Right kidney (tissue), 9 donors: ENCODE measurements at places on chromosomes 12 and 14.

GRCh38 chr14:90490720-90491050 lies 93.9 kb downstream of the CALM1 start:
- DNase-seq = no peak

DNA sequence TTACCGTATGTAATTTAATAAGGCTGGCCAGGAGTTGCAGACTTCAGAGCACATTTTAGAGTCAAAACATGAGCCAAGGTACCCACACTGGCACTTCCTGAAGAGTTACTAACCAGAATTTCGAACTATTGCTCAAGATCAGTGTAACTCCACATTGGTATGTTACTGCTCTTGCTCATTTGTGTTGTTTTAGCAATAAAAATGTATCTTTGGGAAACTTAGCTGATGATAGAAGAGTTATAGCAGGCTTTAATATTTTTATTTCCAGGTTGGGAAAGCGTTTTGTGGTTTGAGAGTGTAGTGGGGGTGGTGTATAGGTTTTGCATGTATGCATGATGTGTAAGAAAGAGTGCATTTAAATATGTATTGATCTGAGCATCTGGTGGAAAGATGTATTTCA lies 96.6 kb downstream of the SCN8A start:
- DNase-seq = no peak

DNA sequence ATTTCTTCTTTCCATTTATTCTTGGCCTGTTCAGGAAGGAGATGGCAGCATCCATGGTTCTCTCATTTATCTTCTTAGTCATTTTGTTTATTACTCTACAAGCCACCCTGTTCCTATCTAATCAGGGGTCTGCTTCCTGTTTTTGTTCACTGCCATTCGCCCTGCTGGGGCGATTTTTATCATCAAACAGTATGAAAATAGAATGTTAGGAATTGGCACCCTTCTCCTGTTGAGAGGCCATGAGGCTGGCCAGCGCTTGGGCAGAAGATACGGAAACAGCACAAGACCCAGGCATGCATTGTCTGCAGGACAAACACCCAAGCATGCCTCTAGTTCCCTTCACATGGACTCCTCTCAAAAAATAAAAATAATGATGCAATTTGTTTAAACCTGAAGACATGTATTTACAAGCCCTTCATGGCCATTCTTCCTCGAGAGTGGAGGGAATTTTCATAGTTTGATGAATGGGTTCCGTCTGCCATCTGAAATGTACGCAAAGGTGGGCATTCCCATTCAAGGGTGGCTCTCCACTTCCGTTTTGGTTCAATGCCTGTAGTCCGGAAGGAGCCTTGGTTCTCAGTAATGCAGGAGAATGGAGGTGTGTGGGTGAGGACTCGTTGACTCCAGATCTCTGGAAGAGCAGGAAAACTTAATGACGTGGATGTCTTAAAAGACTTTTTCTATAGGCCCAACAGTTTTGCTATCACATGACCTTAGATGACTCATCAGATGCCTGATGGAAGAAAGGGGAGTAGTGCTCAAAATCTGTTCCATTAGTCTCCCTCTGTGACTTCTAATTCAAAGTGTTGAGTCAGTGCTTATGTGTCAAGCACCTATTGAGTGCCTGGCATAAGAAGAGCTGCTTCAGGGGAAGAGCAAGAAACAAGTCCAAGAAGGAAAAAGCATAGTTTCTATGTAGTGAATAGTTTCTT lies 252.4 kb upstream of the TBX3 start:
- no peak for DNase-seq

DNA sequence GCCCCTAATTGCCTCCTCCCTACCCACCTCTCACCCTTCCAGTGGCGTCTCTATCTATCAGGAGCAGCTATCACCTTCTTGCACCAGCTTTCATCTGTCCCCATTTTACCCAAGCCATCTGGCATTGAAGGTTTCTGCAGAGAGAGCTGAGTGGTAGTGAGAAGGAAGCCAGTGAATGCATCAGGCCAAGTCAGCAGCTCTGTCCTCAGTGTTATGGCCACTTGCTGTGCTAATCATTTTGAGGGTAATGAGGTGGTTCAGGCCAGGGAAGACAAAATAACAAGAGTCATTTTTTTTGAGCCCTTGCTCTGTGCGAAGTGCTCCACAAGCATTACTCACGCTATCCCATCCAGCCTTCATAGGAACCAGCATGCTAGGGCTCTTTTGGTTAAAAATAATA lies 164.7 kb downstream of the SUDS3 start:
- DNase-seq = no peak

DNA sequence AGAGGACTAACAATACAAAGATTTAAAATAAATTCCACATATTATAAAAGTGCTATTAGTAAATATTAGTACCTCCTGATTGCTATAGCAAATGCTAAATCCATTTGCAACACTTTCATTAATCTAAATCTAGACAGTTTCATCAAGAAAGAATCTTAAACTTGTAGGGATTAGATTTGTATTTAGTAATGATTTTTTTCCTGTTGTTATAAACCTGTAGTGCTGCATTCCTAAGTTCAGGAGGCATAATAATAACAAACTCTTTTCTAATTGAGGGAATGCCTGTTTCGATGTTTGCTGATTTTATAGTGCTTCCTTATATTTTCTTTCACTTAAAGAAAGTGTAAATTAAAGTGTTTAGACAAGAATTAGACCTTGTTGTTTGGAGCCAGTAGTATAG lies 166.1 kb downstream of the FOXA1 start:
- DNase-seq = no peak

- no peak for DNase-seq
Measured at GRCh38 chr12:14919455-14919854, 18.9 kb downstream of the ERP27 start.

DNA sequence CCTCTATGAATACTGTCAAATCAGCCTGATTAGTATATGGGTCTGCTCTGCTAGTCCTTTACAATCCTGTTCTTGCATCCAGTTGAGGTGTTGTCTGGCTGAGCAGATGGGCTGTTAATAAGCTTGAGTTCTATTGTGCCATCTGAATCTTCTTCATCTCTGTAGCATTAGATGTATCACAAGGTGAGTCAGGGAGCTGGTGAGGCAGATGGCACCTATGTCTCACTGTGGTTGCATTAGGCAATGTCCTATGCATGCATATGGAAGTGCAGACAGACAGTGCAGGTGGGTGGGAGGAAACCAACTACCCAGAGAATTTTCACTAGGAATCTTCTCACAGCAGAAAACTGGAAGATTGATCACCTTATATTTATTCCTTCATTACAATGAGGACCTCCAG lies 165.7 kb upstream of the STXBP6 start:
- DNase-seq = no peak

- no peak for DNase-seq
Measured at GRCh38 chr14:40345334-40345733, 913.1 kb upstream of the FBXO33 start.

DNA sequence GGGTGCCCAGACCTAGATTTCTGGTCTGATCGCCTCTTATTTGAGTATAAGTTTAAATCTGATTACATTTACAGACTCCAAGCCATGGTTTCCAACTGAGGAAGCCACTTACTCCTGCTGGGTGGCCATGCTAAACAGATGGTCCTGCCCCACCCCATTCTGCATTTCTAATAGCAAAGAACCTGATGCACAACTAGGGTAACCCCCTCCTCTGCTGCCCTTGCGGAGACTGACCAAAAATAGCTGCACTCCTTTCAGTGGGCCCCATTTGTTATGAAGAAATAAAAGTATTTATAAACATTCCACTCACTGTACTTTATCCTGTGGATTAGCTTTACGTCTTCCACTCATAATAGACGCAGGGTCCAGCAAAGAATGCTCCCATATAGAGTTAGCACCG lies 6.8 kb downstream of the GIT2 start:
- no peak for DNase-seq

- no peak for DNase-seq
Measured at GRCh38 chr12:49377386-49377785, 10.1 kb downstream of the SPATS2 start.

DNA sequence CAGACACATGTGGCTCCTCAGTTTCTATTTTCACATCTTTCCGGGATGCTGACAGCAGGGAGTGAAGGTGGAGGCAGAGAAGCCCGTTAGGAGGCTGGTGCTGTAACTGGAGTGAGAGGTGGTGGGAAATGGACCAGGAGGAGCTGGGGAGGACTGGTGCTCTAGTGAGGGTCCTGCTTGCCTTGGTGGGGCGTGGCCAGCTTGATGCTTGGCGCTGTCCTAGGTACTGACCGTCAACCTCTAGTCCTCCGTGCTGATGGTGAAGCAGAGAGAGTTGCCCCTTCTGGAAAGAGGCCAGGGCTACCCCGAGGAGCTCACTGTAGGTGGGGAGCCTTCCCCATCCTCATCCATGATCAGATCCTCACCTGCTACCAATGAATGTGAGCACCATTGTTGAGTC lies 1.4 kb downstream of the TRMT61A start:
- peak; percentile 31 for DNase-seq

- DNase-seq = no peak
Measured at GRCh38 chr14:25259470-25259869, 209.5 kb upstream of the STXBP6 start.

GRCh38 chr12:11576104-11576503 lies 73.4 kb upstream of the ETV6 start:
- DNase-seq = no peak

GRCh38 chr14:32724867-32725471 lies 213.7 kb upstream of the NPAS3 start:
- DNase-seq = peak; percentile 7

DNA sequence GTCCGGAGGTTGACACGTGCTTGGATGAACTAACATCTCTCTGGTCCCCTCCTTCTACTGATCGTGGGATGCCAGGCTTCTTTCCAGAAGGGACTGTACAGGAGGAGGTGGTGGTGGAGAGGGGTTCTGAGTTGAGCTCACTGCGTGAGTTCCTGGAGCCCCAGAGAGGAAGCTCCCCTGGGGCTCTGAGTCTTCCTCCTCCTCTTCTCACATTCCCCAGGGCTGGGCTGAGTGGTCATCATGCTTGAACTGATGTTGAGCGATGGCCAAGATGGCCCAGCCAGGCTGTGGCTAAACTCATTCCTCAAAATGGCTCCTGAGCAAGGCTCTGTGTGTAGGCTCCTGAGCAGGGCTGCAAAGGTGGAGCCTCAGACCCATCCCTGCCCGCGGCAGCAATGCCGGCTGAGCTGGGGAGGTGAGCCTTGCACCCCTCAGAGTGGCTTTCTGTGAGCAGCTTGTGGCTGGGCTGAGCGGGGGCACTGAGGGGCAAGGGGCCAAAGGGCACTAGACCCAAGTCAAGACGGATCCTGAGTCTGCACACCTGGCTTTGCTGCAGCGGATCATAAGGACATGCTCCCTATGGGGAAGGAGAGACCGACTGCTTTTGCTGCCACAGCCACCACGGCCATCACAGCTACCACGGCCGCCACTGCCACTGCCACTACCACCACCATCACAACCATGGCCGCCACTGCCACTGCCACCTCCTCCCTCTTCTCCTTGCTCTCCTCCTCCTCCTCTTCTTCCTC lies 35.4 kb downstream of the MEG3 start:
- no peak for DNase-seq

DNA sequence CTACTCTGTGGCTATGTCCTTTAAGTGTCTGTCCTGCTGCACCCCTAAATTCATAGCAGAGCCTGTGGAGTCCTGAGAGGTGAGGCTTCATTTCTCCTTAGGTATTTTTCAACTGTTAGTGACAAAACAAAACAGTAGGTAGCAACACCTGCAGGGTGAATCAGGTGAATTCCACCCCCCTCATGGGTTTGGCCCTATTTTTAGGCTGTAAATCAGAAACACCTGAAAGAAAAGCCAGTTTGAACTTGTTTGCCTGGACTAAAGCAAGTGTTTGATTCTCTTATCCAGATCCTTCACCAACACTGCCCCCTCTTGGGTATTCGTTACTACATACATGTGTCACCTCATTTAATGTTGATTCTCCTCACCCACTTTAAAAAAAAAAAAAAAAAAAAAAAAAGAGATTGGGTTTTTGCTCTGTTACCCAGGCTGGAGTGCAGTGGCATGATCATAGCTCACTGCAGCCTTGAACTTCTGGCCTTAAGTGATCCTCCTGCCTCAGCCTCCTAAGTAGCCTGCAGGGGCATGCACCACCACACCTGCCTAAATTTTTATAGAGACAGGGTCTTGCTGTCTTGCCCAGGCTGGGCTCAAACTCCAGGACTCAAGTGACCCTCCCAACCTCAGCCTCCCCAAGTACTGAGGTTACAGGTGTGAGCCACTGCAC lies 10.3 kb downstream of the TBPL2 start:
- DNase-seq = no peak

GRCh38 chr12:114918535-114919233 lies 234.7 kb upstream of the TBX3 start:
- DNase-seq = no peak

DNA sequence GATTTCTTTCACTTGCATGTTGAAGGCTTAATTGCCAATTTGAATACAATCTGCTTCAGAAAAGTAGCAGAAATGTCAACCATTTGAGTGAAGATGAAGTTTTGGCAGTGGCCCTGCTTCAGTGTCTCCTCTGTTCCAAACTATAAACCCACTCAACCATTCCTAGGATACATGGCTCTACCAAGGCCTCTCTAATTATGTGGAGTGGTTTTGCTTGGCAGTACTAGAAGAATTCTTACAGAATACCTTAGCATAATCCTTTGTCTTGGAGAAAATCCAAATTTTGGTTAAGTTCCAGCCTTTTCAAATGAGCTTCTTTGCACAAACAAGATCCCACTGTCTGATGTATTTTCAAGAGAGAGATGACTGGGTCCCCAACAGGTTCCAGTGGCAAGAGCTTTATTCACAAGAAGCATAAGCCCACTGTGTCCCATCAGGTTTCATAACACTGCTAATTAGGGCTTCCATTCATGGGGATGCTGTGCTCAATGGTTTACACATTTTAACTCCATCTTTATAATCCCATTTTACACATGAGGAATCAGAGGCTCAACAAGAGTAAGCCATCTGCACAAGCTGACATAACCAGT lies 234.5 kb downstream of the IPO8 start:
- DNase-seq = no peak

- no peak for DNase-seq
Measured at GRCh38 chr14:74846968-74847665, 28.8 kb downstream of the PROX2 start.

DNA sequence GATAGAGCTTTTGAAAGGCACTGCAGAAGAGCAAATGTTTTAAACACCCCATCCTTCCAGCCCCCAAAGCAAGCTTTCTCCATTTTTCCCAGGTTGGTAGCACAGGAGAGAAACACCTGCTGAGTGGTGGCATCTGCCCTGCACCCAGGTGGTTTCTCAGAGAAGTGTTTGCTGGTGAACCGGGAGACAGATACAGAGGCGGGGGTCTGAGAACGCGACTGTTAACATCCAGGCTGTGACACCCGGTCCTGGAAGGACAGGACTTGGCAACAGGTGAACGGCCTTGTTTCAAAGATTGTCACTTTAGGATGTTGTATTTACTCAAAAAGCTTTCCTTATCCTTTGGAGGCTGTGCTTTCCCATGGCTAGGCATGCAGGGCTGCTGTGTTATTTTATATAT lies 18.5 kb downstream of the MMAB start:
- no peak for DNase-seq

DNA sequence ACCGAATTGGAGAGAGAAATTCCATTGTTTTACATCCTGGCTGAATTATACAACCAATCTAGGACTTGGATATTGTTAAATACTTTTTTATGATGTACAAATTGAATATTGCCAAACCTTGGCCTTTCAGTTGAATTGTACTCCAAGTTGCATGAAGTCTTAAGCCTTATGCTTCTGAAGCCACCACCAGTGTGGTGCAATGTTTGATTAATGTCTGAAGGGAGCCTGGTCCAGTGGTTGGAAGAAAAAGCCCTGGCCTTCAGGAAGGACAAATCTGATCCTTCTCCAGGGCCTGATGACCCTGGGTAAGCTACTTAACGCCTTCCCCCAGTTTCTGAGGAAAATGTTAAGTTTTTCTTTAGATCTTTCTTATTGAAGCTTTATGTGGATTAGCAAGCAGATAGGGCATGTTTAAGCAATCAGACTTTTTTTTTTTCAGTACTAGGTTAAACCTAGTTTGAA lies 72.0 kb downstream of the PAPOLA start:
- no peak for DNase-seq
